NCI-H774 (cell line): ENCODE measurements at places on chromosomes 11 and 22.

DNA sequence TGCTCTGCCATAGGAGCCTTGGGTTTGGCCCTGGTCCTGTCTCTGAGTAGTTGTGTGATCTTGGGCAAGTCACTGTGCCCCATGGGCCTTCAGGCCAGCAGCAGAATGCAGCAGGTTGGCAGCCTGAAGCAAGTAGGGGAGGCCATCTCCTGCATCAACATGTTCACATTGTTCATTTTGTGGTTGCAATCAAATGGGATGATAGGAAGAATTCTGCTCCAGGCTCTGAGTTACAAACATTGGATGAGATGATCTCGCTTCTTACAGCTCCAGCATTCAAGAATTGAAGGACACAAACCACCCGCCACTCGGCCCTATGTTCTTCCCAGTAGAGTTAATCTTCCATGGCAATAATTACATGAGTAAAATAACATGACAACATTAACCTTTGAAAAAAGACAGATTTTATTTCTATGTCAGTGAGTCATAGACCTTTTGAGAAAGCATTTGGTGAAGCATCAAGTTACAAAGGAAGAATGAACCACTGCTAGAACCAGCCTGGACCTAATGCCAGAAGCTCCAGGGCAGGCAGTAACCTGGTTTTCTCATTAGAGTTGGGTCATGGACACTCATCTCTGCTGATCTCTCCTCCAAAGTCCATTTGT is 308.3 kb upstream of the NCAM1 start:
- no peak for DNase-seq

GRCh38 chr11:76339221-76339620 is 41.7 kb downstream of the THAP12 start:
- no peak for DNase-seq

DNA sequence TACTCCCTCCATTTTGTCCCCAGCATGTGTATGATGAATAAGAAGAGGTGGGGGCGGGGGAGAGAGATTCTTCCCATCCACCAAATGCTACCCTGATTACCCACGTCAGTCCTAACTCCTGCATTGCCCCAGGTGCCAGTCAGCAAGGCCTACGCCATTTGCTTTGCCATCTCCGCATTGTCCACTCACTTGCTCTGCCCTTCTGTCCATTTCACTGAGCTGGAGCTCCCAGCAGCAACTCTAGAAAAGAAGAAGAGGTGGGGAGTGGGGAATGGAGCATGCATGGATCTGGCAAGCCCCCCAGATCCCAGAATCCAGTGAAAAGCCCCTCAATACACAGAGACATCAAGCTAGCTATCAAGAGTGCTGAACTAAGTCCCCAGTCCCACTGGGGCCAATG is 19.0 kb downstream of the WT1 start:
- DNase-seq = no peak

- DNase-seq = no peak
Observed at GRCh38 chr11:66072518-66072917, 2.4 kb downstream of the PACS1 start.

GRCh38 chr11:78782725-78783124 is 208.1 kb upstream of the NARS2 start:
- no peak for DNase-seq

DNA sequence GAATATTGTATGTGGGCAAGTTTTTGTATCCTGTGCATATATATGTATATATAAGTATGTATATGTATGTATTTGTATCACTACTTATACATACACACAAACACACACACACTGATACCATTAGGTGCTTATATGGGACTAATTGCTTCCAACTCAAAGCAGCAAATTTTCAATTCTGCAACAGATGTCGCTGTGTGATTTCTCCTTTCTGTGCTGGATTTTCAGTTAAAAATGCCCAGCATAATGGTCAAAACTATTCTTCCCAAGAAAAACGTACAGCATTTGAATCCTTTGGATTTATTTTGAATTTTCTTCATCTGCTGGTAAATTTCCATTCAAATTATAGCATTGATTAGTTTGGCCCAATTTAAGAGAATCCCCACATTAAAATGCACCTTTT is 4.3 kb downstream of the CADM1 start:
- no peak for DNase-seq
